ENCODE measurements at places on chromosomes 5 and 9.

GRCh38 chr5:133267601-133268000 lies 215.8 kb downstream of the HSPA4 start:
- no peak for DNase-seq

GRCh38 chr9:130333041-130333711 lies 67.6 kb downstream of the HMCN2 start:
- no peak for DNase-seq

- DNase-seq = peak; percentile 10
Measured at GRCh38 chr5:123671042-123671441, 159.1 kb downstream of the CSNK1G3 start.

DNA sequence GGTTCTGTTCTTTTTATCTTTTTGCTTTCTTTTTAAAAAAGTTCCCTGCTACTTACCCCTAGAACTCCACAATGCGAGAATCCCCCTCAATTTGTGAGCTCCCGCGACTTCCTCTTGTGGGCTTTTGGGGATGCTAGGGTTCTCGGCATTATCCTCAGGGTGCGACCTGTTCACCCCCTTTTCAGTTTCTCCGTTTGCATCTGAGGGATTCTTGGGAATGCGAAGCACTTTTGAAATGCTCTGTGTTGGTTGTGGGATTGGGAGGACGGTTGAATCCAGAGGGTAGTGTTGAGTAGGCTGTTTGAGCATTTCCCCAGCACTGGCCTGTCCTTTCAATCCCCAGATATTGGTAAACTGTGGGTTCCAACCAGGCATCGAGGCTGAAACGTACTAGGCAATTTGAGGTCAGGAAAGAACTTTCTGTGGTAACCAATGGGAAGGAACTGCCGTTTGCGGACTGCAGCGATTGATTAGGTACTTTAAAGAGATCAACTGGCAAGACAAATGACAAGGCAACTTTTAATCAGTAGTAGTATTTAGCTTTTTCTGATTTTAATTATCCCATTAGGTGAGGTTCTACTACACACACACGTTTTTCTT lies 415 bp downstream of the XRCC4 start:
- DNase-seq = no peak

GRCh38 chr9:88922091-88922490 lies 69.2 kb upstream of the S1PR3 start:
- no peak for DNase-seq

DNA sequence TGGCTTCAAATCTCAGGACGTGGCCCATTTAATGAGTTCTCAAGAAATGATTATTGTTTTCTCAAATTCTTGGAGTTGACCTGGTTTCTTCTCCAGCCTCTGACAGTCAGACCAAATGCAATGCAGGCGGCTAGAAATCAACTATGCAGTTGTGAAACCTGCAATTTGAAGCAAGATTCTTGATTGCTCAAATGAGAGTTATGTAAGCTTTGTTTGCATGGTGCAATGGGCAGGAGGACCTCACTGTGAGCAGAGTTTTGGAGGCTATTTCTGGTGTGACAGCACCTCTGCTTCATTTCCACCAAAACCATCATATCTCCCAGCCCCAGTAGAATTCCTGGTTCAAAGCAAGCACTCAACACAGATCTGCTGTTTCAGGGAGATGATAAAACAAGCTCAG lies 500.0 kb upstream of the KLF4 start:
- DNase-seq = no peak

DNA sequence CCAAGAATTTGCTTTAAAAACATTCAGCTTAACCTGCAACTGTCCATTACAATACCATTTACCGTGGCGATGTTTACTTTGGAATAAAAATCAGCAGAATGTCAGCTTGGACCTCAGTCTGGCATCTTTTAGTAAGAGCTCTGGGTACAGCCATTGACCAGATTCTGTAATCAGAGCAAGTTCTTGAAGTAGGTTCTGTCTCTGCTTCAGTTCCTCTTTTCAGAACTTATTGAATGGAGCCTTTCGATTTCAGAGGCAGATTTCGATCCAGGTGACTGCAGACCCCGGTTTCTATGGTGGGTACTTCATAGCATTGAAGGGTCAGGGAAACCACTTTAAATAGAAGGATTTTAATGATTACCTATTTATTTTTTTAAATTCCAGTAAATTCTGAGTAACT lies 53.4 kb upstream of the SV2C start:
- DNase-seq = no peak

GRCh38 chr9:135187365-135187764 lies 99.9 kb downstream of the OLFM1 start:
- no peak for DNase-seq

DNA sequence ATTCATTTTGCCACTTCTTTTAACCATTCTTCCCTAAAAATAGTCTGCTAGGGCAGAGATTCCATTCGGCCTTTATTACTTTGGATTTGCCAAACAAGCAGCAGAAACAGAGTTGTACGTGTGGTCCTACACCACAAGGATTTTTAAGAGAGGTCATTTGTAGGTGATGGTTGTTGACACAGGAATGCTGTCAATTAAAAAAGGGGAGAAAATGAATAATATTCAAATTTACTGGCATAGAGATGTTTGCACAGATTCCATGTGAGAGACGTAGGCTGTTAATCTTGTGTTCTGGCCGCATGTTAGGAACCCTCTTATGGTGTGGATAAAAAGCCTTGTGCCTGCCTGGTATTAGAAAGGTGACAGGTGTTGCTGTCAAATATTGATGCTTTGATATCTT lies 34.9 kb downstream of the TRIO start:
- no peak for DNase-seq

GRCh38 chr5:169561893-169562292 lies 21.7 kb upstream of the SPDL1 start:
- no peak for DNase-seq

GRCh38 chr5:5313101-5313635 lies 109.3 kb upstream of the ICE1 start:
- no peak for DNase-seq

DNA sequence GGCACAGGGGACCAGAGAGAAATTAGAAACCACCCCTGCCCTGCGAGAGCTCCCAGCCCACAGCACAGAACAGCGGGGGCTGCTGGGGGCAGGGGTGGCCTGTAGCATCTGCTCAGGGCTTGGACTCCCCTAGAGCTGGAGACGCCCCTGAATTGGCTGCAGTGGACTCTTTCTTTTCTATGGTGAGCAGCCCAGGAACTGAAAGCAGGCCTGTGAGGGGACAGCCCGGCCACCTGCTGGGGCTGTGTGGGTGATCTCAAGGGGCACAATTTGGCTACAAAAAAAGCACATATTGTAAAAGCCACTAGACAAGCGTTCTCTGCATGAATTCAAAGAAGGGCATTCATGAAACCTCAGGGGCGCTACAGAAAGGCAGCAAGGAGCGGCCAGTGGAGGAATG lies 57.5 kb upstream of the ICE1 start:
- no peak for DNase-seq

DNA sequence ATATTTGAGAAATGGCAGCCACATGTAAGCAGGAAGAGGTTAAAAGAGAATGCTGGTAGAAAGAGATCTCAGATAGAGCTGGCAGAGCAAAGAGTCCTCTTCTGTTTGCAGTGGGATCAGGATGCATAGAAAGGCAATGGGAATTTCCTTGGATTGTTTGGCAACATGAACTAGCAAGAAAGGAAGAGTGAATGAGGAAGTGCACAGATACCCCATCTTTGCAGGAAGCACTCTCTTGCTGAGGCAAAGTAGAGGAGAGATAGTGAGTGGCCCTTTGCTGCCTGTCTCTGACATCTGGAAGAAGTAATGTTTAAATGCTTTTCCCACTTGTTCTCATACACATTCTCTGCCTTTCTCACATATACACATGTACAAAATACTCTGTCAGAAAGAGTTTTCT lies 14.5 kb downstream of the FKTN start:
- no peak for DNase-seq

- no peak for DNase-seq
Measured at GRCh38 chr5:61496860-61497259, 164.8 kb downstream of the ZSWIM6 start.

- DNase-seq = no peak
Measured at GRCh38 chr5:134594797-134595457, 37.7 kb downstream of the SAR1B start.

DNA sequence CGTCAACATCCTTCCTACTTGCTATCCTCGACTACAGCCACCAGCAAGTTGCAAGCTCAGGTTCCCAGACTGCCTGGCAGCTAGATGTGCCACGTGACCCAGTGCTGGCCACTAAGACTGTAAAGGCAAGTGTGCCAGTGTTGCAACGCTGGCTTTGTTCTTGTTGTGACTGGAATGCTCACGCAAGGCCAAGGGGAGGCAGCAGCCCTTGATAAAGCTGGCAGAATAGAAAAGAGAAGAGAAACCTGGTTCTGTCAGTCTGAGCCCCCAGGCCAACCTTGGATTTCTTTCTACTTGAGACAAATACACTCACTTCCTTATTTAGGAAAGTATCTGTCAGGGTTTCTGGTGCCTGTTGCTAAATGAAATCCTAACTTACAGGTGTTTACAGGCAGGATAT lies 113.0 kb downstream of the KLHL3 start:
- no peak for DNase-seq

- DNase-seq = no peak
Measured at GRCh38 chr9:95626341-95626740, 109.6 kb upstream of the PTCH1 start.

DNA sequence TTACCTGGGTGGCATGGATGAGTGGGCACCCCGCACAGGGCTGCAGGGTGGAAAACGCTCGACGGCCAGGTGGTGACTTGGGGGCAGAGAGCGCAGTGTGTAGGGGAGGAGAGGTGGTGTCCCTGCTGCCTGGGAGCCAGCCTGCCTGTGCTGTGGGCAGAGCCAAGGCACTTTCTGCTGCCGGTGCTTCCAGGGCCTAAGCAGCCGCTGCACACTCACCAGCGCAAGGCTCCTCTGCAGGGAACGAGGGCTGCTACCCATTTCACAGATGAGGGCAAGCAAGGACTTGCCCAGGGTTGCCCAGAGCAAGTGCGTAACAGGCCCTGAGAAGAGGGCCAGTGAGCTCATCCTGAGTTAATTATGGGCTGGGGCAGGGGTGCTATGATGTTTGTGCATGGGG lies 62.5 kb downstream of the CRB2 start:
- DNase-seq = no peak

DNA sequence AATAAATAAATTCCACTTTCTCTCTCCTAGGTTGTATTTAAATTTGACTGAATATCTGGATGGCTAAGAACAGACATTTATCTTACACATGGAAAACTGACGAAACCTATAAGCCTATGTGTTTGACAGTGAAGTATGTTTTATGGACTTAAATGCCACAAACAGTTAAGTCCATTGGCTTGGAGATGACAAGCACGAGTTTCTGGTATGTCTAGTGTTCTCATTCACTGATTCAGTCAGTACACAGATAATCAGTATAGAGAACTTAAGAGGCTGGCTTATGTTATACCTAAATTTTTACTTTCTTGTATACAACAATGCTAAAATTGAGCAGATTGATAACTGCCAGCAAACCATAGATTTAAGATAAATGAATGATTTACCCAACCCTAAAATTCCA lies 38.9 kb downstream of the SNAPC3 start:
- no peak for DNase-seq

- DNase-seq = no peak
Measured at GRCh38 chr5:43429706-43430105, 17.5 kb upstream of the CCL28 start.

GRCh38 chr5:56755036-56755555 lies 60.3 kb upstream of the MAP3K1 start:
- no peak for DNase-seq

- no peak for DNase-seq
Measured at GRCh38 chr5:89929834-89930233, 479.7 kb downstream of the CETN3 start.

DNA sequence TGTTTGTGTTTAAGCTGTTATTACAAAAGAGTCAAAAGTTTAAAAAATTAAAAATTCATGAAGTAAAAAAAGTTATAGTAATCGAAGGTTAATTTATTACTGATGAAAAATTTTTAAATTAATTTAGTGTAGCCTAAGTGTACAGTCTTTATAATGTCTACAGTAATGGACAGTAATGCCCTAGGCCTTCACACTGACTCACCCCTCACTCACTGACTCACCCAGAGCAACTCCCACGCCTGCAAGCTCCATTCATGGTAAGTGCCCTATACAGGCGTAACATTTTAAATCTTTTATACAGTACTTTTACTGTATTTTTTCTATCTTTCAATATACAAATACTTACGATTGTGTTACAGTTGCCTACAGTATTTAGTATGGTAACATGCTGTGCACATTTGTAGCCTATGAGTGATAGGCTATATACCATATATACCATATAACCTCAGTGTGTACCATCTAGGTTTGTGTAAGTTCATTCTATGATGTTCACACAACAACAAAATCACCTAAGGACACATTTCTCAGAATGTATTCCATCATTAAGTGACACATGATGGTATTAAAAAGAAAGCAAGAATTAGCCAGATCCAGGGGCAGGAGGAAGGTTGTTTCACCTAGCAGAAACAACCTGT lies 40.1 kb downstream of the DCAF10 start:
- peak; percentile 41 for DNase-seq

DNA sequence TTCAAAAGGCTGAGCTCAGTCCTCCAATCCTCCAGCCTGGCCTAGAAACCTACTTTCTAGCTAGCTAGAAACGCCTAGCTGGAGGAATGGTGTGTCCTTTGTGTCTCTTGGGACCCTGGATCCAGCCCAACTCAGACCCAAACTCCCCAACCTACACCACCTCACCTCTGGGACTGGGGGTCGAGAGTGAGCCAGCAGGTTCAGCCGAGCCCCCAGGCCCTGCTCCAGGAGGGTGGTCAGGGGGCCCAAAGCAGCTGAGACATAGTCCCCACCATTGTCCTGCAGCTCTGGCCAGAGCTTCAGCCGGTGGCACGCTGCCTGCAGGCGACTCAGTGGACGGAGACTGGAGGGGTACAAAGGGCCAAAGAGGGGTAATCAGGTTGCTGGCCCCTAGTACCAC lies 6.2 kb downstream of the NOL6 start:
- no peak for DNase-seq

- DNase-seq = no peak
Measured at GRCh38 chr9:88710449-88710848, 175.5 kb downstream of the NXNL2 start.

GRCh38 chr5:74433255-74433895 lies 207.2 kb downstream of the ENC1 start:
- DNase-seq = peak; percentile 90

GRCh38 chr5:42057254-42057690 lies 132.2 kb downstream of the FBXO4 start:
- DNase-seq = peak; percentile 56

GRCh38 chr9:132769906-132770769 lies 99.9 kb downstream of the GTF3C4 start:
- peak; percentile 38 for DNase-seq

- no peak for DNase-seq
Measured at GRCh38 chr9:21580636-21581378, 98.7 kb upstream of the IFNE start.

DNA sequence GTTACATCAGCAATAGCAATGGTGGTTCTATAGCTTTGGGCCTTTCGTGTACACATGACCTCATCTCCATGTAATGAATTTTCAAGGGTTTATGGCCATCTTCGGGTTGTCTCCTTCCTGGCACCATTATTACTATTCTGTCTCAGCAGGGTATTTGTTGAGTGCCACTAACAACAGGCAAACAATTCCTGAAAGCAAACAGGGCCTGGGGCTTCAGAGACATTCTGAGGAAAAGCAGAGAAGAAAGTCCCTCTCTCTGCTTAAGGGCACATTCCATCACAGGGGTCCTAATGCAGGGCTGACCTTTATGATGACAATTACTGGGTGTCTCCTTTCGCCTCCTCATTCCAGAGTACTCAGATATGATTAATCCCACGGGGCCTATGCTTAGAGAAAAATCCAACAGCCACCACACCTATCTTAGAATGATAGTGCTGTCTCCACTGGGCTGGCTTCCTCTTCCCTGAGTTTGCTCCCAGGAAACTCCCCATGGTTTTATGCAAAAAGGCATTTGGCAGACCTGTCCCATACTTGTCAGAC lies 540.2 kb upstream of the ZNF462 start:
- DNase-seq = no peak
